Activated T-helper 1 cell treated with anti-CD3 and anti-CD28 coated beads, Interleukin-2, amount 50 U/mL, for 16 hours (primary cell): ENCODE measurements at places on chromosomes 13 and 19.

- DNase-seq: no peak
Observed at GRCh38 chr13:111548805-111549204, 228.4 kb downstream of the TEX29 start.

- no peak for DNase-seq
Observed at GRCh38 chr19:33132425-33132824, 511 bp downstream of the WDR88 start.

GRCh38 chr13:114104655-114105520 is 27.5 kb downstream of the RASA3 start:
- no peak for DNase-seq

DNA sequence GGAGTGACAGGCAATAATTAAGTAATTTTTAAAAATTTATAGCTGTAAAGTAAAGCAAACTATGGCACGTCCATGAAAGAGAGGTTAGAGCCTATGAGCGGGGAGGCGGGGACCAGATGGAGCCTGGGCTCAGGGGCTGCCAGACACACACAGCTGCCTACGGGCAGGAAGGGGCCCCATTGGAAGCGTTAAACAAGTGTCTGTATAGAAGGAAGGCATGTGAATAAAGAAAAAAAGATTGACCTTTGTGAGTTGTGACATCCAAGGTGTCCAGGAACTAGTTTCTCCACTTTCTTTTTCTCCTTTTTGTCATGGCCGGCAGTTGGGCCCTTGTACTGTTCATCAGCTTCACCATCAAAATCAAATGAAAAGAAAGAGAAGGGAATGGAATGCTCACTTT is 56.8 kb downstream of the LRCH1 start:
- no peak for DNase-seq

DNA sequence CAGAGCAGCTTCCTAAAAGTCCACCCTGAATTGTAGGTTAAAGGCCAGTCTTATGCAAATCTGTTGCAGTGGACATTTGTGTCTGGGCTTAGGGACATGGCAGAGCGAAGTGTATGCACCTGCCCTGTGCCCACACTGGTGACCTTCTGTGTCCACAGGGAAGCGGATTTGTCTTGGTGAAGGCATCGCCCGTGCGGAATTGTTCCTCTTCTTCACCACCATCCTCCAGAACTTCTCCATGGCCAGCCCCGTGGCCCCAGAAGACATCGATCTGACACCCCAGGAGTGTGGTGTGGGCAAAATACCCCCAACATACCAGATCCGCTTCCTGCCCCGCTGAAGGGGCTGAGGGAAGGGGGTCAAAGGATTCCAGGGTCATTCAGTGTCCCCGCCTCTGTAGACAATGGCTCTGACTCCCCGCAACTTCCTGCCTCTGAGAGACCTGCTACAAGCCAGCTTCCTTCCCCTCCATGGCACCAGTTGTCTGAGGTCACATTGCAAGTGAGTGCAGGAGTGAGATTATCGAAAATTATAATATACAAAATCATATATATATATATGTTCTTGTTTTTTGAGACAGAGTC is 25.5 kb downstream of the CYP2B6 start:
- DNase-seq: no peak

- DNase-seq: no peak
Observed at GRCh38 chr19:8618751-8619150, 8.2 kb upstream of the ADAMTS10 start.

DNA sequence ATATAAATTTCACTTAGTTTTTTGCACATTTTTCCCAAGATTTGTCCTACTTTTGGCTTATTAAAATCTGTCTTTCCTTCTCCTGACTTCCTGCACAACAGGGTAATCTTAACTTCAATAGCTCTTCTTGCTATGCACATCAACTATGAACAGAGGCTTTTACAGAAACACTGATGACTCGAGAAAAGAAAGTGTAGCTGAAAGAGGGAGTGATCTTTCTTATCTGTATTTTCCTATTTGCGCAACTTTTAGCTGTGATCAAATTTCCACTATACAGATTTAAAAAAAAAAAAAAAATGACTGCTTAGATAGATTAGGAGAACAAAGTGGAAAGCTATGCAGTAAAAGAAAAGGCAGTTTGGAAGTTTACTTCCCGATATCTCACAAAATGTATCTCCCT is 406.9 kb downstream of the LIG4 start:
- DNase-seq: no peak

DNA sequence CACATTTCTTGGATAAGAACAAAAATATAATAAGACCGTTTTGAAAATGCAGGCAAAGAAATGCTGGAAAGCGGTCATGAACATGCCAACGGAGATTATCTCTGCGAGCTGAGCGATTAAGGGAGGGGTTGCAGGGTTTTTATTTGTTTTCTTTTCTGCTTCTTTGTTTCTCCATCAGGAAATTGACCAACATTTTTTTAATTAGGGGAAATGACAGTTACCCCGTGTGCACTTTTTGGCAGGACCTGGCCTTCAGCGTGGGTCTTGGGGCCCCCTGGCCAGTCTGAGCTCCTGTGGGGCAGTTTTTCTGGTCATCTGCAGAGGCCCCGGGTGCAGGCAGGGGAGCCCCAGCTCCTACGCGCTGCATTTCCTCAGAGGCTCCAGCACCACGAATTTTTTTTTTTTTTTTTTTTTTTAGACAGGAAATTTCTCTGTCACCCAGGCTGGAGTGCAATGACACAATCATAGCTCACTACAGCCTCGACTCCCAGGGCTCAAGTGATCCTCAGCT is 31.3 kb upstream of the HOMER3 start:
- no peak for DNase-seq

GRCh38 chr19:50820086-50820485 is 3.5 kb downstream of the KLK1 start:
- no peak for DNase-seq

DNA sequence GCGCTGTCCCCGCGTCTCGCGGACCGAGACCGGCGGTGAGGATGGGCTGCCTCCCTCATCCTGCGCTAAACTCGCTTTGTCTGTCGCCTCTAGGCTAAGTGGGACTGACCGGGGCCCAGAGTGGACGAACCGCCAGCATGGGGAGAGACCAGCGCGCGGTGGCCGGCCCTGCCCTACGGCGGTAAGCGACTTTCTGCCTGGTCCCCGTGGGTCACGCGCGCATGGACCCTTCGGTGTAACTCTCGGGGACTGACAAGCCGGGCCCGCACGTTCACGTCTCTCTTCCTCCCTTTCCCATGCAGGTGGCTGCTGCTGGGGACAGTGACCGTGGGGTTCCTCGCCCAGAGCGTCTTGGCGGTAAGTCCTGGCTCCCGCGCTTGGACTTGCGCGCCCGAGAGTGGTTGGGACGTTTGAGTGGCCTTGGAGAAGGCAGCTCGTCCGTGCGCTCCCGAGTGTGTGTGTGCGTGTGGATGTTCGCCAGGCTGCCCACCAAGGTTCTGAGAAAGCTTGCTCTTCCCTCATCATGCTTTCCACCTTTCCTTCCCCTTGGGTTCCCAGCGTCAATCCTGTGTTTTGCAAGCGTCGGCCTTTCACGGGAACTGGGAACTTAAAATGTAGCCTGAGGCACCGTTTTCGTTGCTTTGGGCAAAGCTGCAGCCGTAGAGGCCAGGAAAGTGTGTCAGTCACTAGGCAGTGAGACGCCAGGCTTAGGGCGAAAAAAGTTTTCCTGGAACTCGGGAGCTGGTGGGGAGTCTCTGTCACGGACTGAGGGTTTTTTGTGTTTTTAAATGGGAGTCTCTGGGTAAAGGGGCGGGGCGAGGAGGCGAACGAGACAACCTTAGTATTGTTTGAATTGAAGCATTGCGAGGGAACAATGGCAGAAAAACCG is 927 bp downstream of the COL4A2 start:
- no peak for DNase-seq

DNA sequence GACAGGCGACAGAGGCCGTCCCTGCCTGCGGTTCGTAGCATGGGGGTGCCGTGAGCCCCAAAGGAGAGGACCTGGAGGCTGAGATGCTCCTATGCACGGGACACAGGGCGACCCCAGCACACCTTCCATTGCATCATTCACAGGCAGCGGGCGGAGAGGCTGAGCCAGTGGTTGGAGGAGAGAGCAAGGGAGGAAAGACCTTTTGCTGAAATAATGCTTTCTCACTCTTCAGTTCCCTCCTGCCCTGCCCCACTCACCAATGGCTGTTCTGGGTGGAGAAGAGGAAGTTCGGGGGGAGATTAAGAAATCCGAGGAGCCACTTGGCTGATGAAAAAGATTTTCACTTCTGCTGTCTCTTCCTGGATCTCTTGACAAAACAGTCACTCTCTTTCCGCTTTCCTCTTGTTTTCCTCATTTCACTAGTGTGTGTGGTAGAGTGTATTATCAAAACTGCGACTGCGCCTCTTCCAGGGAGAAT is at the start of gene NLRP12:
NLRP12 (minus strand) TSS at position 181 of the 478 bp plus-strand sequence; CDS start at position 41, 140 bp downstream.
- DNase-seq: no peak
